Nucleus accumbens (tissue), 56 donors: ENCODE measurements at places on chromosomes 3 and 15.

- no peak for DNase-seq
Measured at GRCh38 chr3:127273206-127273605, 14.6 kb downstream of the PRR20G start.

DNA sequence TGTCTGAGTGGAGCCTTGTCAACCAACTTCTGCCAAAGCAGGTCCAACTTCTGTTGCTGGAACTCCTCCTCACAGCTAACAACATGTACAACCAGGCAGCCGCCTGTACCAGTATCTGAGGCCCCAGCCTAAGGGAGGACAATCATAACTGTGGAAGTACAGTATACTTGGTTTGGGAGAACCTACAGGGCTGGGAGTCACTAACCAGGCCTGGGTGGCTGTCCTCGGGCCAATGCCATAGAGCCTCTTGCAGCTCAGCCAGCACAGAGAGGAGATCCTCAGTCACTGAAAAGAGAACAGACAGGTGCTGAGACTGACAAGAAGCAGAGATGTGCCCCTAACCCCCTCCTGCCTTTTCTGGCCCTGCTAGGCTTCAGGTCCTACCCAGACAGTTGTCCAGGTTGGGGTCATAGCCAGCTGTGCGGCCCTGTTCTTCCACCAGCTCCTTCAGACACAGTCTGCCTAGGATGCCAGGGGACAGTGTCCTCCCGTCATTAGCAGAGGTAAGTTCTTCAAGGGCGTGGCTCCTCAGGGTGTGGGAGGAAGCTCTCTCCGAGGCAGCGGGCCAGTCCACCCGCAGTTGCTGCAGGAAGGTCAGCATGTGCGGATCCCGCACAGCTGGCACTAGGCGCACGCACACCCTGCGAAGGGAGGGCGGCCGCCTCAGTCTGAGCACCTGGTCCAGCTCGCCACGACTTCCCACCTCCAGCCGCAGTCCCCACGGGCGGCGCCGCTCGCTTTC, 980 bp downstream of the DALRD3 start:
- DNase-seq = no peak

DNA sequence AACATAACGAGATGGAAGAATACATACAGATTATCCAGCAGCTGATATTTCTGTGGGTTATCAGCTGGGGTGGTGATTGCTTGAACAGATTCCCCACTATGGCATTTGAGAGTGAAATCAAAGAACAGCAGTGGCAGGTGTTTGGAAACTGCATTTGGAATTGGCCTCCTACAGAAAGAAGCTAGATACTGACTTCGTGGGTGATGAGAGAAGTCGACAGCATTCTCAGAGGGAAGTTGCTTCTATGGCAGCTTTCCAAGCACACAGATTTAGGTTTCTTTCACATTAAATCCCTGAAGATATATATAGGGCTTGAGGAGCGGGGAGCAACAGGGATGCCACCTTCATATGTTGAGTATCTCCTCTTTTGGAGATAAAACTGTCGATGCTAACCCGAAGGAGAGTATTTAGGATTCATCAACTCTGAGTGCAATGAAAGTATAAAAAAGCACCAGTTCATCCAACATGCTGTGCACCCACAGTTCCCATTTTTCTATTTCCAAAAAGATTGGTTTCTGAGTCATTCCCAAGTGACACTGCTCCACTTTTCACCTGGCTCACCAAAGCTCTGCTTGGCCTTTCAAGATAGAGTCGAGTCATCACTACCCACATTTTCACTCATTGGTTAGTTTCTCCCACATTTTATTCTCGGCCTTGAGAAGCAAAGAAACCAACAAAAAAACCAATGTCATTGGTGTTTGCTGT, 579.8 kb upstream of the SUCLG2 start:
- no peak for DNase-seq

- DNase-seq = no peak
Measured at GRCh38 chr15:36798366-36798765, 218.9 kb downstream of the CDIN1 start.

- DNase-seq = no peak
Measured at GRCh38 chr15:48678851-48679250, 33.3 kb upstream of the FBN1 start.

DNA sequence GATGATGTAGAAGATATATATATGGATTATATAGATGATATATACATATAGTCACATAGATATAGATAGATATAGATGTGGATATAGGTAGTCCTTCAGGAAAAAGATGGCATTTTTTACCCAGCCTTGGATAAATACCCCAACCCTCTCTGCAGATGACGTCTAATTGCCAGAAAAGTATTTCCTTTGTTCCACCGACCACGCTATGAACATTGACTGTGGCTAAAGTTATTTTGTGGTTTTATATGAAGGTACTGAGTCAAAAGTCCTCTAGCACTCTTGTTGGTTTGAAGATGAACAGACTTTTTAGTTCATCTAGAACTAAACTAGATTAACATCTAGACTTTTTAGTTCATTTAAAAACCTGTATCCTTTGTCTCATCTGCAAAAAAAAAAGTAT, 207.7 kb downstream of the PLOD2 start:
- no peak for DNase-seq

- no peak for DNase-seq
Measured at GRCh38 chr15:41501931-41502794, 8.5 kb downstream of the ITPKA start.
